ENCODE measurements at places on chromosomes 7 and 10.

DNA sequence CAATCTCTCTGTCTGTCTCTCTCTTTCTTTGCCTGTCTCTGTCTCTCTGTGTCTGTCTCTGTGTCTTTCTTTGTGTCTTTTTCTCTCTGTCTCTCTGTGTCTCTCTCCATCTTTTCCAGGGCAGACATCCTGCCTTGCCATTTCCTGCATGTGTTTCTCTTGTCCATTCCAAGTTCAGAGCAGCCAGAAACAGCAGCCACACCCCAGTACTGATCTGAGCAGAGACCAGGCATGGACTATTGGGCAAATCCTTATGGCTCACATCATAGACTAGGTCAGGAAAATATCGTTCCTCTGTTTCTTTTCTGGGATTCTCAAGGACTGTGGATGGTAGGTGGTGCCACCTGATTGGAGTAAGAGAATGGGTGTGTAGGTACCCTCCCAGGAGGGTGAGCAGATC is 95.8 kb downstream of the RAMP3 start:
- no peaks in the 10 kb centered on the region for H3K4me1 ChIP-seq
- no peaks in the 10 kb centered on the region for H3K36me3 ChIP-seq
- DNase-seq: no peak

- peaks cover 10% of the 10 kb centered on the region for H3K27me3 ChIP-seq
- no peak overlapping the region for H3K27ac ChIP-seq
- no peak overlapping the region for H3K4me3 ChIP-seq
Measured at GRCh38 chr10:77737608-77738007, 100.0 kb upstream of the KCNMA1 start.

DNA sequence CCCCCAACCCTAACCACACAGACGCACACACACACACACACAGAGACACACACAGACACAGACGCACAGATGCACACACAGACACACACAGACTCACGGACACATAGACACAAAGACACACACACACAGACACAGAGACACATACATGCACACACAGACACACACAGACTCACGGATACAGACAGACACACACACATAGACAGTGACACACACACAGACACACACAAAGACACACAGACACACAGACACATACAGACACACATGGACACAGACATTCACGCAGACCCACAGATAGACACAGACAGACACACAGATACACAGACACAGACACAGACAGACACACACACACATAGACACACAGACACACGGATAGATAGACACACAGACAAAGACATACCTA is 2.1 kb downstream of the CALML5 start:
- no peak overlapping the region for H3K27ac ChIP-seq
- no peak overlapping the region for H3K4me3 ChIP-seq
- H3K4me1 ChIP-seq: no peaks in the 10 kb centered on the region
- no peak for DNase-seq
- H3K36me3 ChIP-seq: no peaks in the 10 kb centered on the region
- peaks cover 2% of the 10 kb centered on the region for H3K27me3 ChIP-seq

- H3K4me3 ChIP-seq: no peak overlapping the region
- H3K27ac ChIP-seq: no peak overlapping the region
- no peak for DNase-seq
- H3K27me3 ChIP-seq: no peaks in the 10 kb centered on the region
Measured at GRCh38 chr10:119520283-119520682, 22.2 kb downstream of the RGS10 start.

GRCh38 chr10:3236644-3237404 is 64.2 kb upstream of the PITRM1 start:
- peaks cover 5% of the 10 kb centered on the region for H3K4me1 ChIP-seq
- DNase-seq: no peak
- H3K27ac ChIP-seq: no peak overlapping the region
- no peaks in the 10 kb centered on the region for H3K36me3 ChIP-seq
- H3K4me3 ChIP-seq: no peak overlapping the region

GRCh38 chr10:123624086-123624485 is 42.1 kb upstream of the GPR26 start:
- H3K36me3 ChIP-seq: no peaks in the 10 kb centered on the region
- H3K27ac ChIP-seq: no peak overlapping the region
- no peaks in the 10 kb centered on the region for H3K4me1 ChIP-seq
- DNase-seq: no peak
- H3K4me3 ChIP-seq: no peak overlapping the region

GRCh38 chr10:43407148-43407575 is 1.8 kb downstream of the HNRNPF start:
- peaks cover 9% of the 10 kb centered on the region for H3K4me1 ChIP-seq
- H3K36me3 ChIP-seq: peaks cover 2% of the 10 kb centered on the region
- peak overlapping the region; percentile 84 for H3K4me3 ChIP-seq
- H3K27me3 ChIP-seq: no peaks in the 10 kb centered on the region
- DNase-seq: peak; percentile 33
- peak overlapping the region; percentile 98 for H3K27ac ChIP-seq

Data from common myeloid progenitor, CD34-positive (primary cell).